Breast epithelium (tissue), 4 donors: ENCODE measurements at places on chromosomes 3 and 15.

- DNase-seq: no peak
These were observed 14.9 kb downstream of the TCAIM start for GRCh38 chr3:44353355-44353924.

DNA sequence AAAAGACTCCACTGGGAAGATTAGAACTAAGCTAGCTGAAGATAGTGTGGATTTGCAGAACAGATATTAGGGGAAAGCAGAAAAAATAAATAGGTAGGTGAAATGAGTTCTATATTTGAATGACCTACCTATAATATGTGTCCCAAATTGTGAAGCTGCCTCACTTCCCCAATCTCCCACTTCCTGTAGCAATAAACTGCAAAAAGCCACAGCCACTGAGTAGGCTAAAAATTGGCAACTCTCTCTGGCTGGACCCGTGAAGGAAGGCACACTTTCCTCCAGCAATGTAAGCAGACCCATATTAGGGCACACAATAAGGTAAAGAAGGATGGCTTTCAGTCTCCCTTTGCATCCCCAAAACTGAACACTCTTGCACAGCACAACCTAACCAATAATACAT, 43.7 kb upstream of the NECTIN3 start:
- DNase-seq: no peak

- no peak for DNase-seq
These were observed 28.8 kb downstream of the UMPS start for GRCh38 chr3:124758851-124759635.

GRCh38 chr3:62201438-62202035, 171.8 kb downstream of the FEZF2 start:
- DNase-seq: no peak

GRCh38 chr15:20341901-20342600, 199.5 kb downstream of the GOLGA6L6 start:
- peak; percentile 86 for DNase-seq

DNA sequence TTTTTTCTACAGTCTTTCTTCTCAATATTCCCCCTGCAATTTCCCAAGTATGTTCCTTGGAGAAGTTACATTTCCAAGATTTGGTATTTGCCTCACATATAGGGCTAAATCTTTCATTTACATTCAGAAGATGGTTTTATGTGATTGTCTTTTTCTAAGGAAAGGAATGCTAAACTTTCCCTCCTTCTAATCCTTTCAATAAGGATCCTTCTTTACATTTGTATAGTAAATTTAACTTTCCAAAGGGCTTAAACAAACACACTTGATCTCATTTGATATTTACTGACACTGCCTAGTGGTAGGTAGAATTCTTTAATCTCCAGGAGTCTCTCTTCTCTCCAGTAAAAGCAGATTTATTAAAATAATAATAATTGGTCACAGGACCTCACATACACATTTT, 185.3 kb downstream of the LSAMP start:
- no peak for DNase-seq

DNA sequence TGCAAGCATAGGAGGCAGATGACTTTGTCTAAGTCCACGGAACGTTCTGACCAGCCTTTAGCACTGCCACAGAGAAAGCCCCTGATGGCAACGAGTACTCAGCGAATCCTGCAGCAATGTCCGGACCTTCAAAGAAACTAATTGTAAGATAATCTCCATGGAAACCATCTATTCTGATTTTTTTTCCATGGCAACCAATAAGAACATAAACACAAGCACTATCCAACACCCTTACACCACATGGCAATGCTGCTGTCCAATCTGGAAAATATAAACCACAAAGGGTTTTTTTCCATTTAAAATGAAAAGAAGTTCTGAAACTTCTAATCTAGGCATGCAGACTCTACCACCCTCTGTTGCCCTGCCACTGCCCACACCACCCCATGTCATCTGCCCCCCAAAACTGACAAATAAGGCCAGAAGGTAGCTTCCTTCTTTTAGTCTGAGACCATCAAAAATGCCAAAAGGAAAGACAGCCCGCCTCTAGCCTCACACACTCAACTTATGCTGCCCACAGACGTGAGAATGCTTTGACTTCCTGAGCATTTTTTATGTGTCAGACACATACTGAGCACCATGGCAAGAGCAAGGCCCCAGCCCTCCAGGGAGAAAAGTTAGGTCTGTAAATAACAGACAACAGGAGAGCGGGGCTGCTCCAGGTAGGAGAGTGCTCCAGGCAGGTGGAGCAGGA, 44.5 kb downstream of the POC1A start:
- no peak for DNase-seq

DNA sequence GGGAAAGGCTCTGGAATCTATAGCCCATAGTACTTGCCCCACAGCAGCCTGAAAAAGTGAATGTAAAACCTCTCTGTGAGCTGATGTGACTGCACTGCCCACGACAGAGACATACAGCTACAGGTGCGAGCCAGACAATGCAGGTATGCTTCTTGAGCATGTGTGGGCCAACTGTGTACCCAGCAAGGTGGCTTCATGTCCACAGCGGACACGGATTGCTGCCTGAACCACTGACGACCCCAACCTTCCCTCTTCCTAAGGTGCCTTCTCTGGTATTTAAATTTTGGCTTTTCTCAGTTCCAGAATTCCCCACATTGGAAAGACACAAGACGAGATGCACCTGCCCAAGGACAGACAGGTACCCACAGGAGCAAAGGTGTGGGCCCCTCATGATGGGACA, 65.8 kb downstream of the SCN5A start:
- no peak for DNase-seq
